ENCODE measurements at places on chromosomes 1 and 21. TPM values are rescaled to one million over a fixed set of nuclear protein-coding genes. Genes with fewer than 3 reads are reported as not detected.

The SPRR2F gene
- total RNA-seq: 0.76 TPM

The KCNH1 gene
- not detected for total RNA-seq

The SYCP1 gene
- total RNA-seq: not detected

The DLGAP3 gene
- total RNA-seq: 0.07 TPM

The INAVA gene
- 0.09 TPM for total RNA-seq

The AK5 gene
- not detected for total RNA-seq

The TPR gene
- 157 TPM for total RNA-seq

The CENPS gene
- 28.9 TPM for total RNA-seq

GRCh38 chr21:21929789-21930188 lies 931.6 kb downstream of the NCAM2 start:
- no peak for DNase-seq

DNA sequence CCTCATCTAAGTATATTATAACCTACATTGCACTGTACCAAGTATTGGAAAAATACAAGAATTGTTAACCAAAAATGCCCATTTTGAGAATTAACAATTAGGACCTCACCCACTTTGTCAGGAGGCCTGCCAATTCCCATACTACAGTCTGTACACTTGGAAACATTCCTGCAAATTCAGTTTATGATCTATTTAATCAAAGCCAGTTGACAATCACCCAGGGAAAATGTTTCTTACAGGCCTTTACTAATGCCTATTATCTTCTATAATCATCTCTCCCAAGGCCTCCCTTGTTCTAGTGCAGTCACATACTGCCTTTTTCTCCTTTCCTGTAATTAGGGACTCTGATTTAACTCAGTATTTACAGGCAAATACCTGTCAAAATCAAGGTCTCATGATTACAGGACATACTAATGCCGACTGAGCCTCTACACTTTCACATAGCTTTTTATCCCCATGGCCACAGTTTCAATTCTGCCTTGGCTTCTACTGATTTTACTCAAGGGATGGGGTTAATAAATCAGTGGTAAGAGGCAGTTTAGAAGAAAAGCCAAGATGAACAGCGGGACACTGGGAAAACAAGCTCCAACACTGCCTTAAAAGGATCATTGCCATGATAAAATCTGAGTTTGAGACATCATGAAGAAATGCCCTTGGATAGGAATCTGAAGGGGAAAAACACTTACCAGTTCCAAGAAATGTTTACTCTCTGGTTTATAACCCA lies 338.7 kb downstream of the VAV3 start:
- DNase-seq: no peak

DNA sequence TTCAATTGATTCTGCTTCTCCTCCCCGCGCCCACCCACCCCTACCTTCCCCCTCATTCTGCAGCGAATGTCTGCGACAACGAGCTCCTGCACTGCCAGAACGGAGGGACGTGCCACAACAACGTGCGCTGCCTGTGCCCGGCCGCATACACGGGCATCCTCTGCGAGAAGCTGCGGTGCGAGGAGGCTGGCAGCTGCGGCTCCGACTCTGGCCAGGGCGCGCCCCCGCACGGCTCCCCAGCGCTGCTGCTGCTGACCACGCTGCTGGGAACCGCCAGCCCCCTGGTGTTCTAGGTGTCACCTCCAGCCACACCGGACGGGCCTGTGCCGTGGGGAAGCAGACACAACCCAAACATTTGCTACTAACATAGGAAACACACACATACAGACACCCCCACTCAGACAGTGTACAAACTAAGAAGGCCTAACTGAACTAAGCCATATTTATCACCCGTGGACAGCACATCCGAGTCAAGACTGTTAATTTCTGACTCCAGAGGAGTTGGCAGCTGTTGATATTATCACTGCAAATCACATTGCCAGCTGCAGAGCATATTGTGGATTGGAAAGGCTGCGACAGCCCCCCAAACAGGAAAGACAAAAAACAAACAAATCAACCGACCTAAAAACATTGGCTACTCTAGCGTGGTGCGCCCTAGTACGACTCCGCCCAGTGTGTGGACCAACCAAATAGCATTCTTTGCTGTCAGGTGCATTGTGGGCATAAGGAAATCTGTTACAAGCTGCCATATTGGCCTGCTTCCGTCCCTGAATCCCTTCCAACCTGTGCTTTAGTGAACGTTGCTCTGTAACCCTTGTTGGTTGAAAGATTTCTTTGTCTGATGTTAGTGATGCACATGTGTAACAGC lies 339.9 kb downstream of the NTNG1 start:
- DNase-seq: no peak

DNA sequence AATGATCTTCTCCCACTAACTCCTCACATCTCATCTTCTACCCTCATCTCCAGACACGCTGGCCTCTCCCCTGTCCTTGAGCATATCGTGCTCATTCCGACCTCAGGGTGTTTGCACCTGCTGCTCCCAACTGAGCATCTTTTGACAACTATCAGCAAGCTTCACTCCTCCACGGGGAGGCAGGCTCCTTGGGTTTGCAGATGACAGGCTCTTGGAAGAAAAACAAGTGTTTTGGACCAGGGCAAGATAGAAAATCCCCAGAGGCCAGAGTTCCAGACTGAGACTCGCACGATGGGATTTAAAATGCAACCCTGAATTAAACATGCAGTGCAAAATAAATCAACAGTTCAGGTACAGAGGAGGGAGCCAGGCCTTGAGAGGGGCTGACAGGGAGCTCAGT lies 246.7 kb downstream of the PTPRU start:
- no peak for DNase-seq

GRCh38 chr1:36384542-36385409 lies 948 bp downstream of the STK40 start:
- peak; percentile 84 for DNase-seq

DNA sequence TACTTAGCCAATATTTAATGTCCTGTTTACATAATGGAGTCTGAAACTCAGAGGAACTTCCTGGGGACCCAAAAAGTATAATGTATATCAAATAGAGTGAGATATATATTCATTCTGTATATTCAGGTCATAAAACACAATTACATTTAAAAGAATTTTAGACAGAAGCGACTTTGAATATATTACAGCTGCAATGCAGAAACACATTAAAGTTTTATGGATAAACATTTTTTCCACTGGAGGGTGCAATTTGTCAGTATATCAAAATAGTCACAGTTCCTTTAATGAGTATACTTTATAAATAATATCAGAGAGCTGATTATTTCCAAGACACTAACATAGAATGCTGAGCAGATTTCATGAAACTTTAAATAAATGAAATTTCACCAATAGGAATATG lies 43.9 kb upstream of the CRB1 start:
- no peak for DNase-seq

GRCh38 chr1:228219962-228220780 lies 12.3 kb downstream of the OBSCN start:
- DNase-seq: no peak

DNA sequence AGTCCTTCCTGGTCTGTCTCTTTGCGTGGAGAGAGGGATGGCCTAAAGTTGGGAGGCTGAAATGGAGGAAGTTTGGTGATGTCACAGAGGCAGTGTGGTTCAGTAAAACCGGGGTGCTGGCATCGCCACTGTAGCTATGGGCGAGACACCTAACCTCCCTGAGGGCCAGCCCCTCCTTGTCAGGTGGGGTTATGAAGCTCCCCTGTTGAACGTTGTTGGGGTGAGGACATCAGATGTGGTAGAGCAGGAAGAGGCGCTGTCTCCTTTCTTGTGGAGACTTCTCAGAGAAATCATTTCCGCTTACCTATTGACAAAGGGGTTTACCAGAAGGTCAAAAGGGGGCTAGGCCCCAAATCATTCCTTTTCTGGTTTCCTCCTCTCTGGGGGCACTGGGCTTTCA lies 294.7 kb downstream of the SIPA1L2 start:
- DNase-seq: no peak

DNA sequence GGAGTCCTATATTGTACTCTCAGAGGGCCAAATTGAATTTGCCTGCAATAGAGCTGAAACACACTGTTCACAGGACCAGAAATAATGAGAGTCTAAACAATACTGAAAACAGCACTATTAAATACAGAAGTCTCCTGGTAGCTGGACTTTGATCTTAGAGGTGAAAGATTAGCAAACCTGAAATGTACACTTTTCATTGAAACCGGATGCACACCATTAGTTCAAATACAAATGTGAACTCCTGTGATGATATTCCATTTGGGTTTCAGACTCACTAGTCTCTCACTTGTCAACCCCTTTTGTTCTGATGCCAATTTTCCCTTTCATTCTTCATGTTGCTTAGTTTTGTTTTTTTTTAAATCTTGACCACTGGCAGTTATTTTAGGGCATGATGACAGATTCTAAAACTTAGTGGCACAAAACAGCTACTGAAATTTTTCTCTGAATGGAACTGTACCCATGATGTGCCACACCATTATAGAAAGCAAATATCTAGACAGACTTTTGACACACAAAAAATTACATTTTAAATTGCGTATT lies 5.9 kb upstream of the TNFSF4 start:
- DNase-seq: no peak

DNA sequence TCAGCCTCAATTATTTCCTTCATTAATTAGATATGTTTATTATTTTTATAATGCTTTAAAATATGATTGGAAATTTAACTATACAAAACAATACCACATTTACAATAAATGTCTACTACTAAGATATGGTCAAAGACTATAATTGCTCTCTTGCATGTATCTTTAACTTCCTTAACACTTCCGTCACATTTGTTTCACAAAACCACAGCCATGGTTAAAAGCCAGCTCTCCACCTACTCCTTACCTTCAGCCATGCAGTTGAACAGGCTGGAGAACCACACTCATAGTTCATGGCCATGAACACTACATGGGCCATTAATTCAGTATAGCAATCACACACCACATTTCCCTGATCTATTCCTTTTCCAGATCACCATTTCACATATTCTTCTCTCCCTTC lies 72.2 kb downstream of the NME7 start:
- no peak for DNase-seq

GRCh38 chr1:237316352-237316751 lies 274.4 kb downstream of the RYR2 start:
- no peak for DNase-seq

DNA sequence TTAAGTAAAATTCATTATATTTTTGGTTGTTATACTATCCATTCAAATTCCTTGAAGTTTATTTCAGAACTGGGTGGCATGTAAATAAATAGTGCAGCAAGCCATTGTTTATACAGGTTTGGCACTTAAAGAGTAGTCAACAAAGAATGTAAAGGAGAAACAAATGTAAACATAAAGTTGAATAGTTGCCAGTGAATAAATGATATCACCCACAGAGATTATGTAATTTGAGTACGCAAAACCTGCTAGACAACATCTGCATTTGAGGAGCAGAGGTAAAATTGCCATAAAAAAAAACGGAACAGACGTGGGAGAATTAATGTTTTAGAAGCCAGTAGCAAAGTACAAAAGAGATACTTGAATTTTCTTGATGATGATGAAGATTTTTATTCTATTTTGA lies 111.6 kb downstream of the ADGRL2 start:
- no peak for DNase-seq

DNA sequence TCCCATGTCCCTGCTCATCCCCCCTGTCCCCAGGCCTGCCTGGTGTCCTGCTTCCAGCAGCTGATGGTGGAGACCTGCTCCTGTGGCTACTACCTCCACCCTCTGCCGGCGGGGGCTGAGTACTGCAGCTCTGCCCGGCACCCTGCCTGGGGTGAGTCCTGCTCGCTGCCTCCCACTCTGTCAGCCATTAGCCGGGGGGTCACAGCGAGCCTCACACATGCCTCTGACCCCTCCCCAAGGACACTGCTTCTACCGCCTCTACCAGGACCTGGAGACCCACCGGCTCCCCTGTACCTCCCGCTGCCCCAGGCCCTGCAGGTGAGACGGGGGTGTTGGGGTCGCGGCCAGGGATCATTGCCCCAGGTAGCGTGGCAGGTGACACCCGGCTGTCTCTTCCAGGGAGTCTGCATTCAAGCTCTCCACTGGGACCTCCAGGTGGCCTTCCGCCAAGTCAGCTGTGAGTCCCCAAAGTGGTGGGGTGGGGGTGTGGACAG lies 10.0 kb downstream of the SCNN1D start:
- DNase-seq: peak; percentile 79

All from K562 (cell line).